ENCODE measurements at places on chromosomes 1 and 21.

DNA sequence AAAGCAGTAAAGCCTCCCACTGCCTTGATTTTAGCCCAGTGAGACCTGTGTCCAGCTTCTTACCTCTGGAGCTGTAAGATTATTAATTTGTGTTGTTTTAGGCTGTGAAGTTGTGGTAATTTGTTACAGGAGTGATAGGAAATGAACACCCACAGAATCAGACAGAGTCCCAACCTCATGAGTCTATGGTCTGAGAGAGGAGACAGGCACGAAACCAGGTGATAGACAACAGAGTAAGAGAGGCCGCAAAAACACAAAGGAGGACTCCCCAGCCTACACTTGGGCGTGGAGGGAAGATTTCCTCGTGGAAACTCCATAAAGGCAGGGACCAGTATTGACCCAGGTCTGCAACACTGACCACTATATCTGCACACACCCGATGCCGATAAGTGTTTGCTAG lies 234.6 kb upstream of the JUN start:
- no peak for DNase-seq

DNA sequence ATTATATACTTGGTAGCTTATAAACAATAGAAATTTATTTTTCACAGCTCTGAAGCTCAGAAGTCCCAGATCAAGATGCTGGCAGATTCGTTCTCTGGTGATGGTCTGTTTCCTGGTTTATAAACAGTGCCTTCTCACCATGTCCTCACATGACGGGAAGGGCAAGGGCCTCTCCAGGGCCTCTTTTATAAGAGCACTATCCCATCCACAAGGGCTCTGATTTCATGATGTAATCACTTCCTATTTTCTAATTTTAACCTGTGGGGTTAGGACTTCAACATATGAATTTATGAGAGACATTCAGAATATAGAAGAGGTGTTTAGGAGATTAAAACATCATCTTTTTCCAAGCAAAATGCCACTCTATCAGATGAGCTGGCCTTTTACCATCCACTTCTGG lies 32.1 kb upstream of the PLPPR4 start:
- no peak for DNase-seq

DNA sequence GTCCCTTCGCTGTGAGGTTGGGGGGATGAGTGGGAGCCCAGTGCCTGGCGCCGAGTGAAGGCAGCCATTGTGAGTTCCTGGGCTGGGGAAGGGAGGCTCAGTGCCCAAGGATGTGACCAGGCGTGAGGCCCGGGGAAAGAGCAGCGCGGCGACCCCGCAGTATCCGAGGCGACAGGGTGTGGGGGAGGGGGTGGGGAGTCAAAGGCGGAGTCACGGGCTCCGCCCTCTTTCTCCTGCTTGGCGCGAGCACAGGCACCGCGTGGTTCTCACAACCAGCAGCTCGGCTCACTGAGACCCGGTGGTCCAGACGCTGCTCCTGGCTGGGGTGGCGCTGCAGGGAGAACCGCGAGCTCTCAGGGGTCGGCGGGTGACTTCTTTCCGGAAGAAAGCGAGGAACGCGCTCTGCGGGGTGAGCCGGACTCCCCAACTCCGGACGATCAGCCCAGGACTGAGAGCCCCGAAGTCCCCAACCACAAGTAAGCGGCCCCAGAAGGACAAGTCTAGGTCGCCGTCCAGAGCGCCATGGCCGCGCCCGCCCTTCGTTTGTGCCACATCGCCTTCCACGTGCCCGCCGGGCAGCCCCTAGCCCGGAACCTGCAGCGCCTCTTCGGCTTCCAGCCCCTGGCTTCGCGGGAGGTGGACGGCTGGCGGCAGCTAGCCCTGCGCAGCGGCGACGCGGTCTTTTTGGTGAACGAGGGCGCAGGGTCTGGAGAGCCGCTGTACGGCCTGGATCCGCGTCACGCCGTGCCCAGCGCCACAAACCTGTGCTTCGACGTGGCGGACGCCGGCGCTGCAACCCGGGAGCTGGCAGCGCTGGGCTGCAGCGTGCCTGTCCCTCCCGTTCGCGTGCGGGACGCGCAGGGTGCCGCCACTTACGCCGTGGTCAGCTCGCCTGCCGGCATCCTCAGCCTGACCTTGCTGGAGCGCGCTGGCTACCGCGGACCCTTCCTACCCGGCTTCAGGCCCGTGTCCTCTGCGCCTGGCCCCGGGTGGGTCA lies at the start of gene HPDL:
HPDL (plus strand) TSS at position 269 of the 997 bp plus-strand sequence; CDS start at position 523, 254 bp downstream.
- DNase-seq, result peak; percentile 36

DNA sequence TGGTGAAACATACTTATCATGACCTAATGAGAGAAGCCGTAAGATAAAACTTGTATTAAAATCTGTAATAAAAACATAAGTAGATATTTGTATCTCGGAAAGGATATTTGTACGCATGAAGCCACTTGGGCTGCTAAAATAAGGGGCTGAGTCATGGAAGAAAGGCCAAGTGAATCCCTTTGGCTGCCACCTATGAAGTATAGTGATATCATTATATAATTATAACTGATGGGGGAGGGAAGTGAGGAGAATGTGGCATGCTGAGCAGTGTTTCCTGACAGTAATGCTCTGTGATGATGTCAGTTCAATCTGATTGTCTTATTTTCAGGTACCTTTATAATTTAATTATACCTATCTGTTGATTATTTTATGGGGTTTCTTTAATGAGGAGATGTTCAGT lies 13.6 kb downstream of the RWDD3 start:
- no peak for DNase-seq

- DNase-seq, result no peak
Measured at GRCh38 chr1:69230208-69230607, 337.5 kb upstream of the LRRC7 start.

- DNase-seq, result peak; percentile 73
Measured at GRCh38 chr1:234478152-234478480, 863 bp downstream of the TARBP1 start.

DNA sequence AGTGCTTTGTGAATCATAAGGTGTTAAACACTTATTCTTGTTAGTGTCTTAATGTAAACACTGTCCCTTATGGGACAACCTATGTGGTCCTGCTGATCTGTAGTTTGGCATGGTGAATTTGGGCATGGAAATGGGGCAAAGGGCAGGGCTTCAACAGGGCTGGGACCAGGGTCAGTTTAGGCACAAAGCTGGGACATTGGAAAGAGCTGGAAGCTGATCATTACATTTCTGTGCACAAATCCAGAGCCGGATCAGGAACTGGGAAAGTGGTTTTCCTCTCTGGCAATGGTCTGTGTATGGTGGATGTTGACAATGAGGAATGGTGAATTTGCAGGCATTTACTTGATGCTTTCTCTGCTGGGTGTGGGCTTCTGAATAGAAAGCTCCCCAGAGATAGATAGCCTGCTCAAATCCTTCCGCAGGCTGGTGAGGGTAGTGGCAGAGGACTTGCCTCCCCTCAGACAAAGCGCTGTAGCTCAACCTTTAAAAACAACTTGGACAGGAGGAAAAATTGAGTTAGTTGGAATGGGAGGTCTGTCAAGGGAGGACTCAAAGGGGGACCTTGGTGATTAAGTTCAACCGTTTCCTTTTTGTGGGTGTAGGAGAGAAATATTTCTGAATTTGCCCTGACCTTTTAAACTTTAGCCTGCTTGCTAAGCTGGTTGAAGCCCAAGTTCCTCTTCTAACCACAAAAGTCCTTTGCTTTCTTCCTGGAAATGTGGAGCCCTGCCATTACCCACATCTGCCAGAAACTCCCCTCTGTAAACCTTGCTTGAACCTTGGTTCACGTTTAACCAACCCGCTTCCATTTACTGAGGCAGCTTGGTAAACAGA lies 35.3 kb downstream of the HLX start:
- no peak for DNase-seq

- peak; percentile 44 for DNase-seq
Measured at GRCh38 chr1:150976879-150977694, 2.5 kb upstream of the CERS2 start.

GRCh38 chr1:54803761-54804470 lies 2.8 kb upstream of the TTC22 start:
- no peak for DNase-seq

DNA sequence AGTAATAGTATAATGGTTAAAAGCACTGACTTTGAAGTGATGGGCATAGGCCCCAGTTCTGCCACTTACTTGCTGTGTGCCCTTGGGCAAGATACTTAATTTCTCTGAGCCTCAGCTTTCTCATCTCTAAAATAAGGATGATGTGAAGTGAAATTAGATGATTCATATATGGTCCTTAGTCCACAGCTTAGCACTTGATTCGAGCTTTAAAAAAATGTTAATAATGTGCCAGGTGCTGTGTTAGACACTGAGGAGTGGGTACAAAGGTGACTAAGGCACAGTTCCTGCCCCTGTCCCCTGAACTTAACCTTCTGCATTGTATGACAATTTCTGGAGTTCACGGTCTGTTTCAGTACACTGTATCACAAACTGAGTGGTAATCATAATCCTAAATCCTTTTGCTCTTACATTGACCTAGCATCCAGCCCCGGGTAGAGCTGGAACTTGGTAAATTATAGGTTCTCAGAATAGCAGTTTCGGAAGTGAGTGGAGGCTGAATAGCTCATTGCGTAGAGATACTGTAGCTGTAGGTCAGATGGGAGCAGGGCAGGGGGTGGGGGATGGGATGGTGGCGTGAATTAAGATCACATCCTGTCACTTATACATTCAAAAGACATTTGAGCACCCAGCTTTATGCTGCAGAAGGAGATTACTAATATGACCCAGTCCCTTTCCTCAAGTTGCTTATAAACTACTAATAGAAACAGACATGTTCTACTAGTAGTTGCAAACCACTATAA lies 1.5 kb downstream of the ZNF691 start:
- DNase-seq, result no peak

- no peak for DNase-seq
Measured at GRCh38 chr1:161839591-161839990, 73.5 kb downstream of the ATF6 start.

DNA sequence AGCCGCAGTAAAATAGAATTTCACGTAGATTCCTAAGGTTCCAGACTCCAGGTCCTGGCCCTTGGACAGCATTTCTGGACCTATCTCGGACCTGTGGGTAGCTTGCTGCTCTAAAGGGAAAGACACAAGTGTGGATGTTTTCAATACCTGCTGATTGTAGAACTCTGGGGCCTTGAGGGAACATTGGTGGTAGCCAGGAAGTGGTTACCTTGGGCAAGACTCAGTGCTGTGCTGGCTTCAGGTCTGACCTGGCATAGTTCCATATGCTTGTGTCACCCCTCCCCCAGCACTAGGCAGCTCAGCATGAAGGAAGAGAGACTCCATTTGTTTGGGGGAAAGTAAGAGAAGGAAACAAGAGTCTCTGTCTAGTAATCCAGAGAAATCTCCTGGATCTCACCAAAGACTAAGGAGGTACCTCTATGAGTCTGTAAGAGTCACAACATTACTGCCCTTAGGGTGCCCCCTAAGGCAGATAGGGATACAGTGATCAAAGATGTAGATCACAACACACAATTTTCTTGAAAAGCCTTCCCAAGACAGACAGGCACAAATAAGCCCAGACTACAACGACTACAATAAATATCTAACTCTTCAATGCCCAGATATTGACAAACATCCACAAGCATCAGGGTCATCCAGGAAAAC lies 398.8 kb downstream of the TGFB2 start:
- DNase-seq, result no peak

DNA sequence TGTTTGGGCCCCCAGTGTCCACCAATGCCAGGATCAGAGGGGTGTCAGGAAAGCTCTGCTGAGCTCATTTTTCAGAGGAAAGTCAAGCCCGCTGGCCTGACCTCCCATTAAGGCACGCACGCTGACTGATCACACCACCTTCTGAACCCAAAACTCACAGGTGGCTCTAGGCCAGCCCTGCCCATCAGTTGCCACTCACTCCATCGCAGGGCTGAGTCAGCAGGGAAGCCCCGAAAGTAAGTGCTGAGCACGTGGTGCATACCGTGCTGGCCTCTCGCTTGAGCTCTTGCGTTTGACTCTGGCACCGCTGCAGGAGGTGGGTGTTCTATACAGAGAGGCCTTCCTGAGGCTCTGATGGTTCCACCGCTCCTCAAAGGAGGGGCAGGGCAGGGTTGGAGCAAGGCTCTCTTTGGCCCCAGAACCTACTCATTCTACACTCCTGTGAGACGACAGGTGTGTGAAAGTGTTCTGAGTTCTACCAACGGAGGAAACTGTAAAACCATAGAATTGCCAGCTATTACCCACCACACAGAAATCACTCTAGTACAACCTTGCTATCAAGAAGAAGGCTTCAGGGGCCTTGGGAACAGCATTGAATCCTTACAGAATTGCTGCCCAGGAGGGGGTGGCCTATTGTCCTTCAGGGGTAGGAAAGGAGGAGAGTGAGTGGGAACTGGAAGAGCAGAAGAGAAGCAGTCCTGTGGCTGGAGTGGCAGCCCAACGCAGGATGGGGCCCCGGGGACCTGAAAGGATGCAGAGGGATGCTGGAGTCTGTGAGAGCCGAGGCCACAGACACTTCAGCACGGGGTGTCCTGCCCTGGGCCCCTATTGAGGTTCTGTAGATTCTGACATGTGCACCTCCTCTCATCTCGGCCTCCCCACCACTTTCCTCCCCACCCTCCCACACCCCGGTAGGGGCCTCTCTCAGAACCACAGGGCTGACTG lies 214.7 kb upstream of the EDN2 start:
- DNase-seq, result peak; percentile 18

GRCh38 chr21:36015045-36015444 lies 45.3 kb downstream of the SETD4 start:
- no peak for DNase-seq

Data from T-cell (primary cell).